NCI-H1048 (cell line): ENCODE measurements at places on chromosomes 12 and 14.

- no peak for DNase-seq
These were observed 481.5 kb downstream of the NPAS3 start for GRCh38 chr14:33420051-33420627.

GRCh38 chr12:51759695-51760094 is 88.8 kb downstream of the FIGNL2 start:
- DNase-seq: no peak

- DNase-seq: no peak
These were observed 373.5 kb downstream of the PAWR start for GRCh38 chr12:79317179-79317847.

DNA sequence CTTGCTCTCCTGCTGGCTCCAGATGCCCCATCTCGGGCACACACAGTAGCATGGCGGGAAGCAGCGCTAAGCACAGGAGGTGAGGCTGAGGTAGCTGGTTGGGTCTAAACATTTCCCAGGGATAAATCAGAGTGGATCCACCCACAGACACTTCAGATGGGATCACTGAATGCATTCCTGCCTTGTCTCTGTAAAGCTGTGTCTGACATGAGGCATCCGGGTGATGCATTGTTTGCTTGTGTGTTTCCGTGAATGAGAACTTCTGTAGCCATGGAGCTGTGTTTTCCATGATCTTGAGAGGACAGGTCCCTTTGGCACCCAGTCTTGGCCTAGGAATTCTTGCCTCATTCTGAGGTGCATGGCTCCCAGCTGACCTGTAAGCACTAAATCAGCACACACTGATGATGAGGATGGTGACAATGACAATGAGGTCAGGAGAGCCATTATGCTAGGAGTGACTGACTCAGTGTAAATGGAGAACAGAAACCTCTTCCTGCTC is 6.7 kb upstream of the KRT75 start:
- no peak for DNase-seq

DNA sequence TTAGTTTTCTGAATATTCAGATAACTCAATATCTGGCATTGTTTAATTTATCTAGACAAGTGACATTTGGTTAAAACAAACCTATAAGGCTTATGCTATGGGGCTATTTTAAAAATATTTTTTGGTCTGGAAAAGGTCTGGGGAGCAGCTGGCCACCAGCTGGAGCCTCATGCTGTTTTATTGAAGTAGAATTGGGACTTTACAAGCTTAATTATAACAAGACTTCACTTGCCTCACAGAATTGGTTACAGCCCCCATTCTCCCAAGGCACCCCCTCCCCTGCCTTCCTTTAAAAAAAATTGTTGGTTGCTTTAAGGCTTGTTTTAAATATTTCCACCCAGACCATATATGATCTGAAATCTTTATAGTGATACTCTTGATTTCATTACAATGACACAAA is 453.9 kb downstream of the ADAMTS20 start:
- DNase-seq: no peak

DNA sequence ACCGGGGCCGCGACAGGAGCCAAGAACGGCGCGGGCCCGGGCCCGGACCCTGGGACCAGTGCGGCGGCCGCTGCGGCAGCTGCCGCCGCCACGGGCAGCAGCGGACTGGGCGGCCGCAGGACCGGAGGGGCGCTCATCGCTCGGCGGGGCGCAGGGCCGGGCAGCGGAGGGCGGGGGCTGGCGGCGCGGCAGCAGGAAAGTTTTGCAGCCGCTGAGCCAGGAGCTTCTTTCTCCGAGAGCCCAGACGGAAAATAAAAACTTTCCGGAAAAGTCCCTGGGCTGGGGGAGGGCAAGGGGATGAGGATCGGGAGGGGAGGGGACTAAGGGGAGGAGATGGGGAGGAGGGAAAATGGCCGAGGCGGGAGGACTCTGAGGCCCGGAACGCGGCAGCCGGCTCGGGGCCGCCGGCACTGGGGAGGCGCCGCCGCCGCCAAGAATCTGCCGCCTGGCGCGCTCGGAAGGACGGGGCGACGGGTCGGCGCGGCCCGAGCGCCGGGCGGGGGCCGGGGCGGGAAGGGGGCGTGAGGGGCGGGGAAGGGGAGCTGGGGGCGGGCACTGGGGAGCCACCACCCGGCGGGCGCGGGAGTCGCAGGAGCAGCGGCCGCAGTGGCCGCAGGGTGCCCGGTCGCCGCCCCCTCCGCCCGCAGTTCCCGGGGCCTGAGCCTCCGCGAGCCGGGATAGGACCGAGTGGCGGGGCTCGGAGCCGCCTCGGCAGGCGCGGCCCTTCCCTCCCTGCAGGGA is at the start of gene PRKD1:
PRKD1 (minus strand) TSS at position 472 of the 741 bp plus-strand sequence.
- no peak for DNase-seq

- DNase-seq: no peak
These were observed 4.3 kb upstream of the REC8 start for GRCh38 chr14:24167469-24168114.

DNA sequence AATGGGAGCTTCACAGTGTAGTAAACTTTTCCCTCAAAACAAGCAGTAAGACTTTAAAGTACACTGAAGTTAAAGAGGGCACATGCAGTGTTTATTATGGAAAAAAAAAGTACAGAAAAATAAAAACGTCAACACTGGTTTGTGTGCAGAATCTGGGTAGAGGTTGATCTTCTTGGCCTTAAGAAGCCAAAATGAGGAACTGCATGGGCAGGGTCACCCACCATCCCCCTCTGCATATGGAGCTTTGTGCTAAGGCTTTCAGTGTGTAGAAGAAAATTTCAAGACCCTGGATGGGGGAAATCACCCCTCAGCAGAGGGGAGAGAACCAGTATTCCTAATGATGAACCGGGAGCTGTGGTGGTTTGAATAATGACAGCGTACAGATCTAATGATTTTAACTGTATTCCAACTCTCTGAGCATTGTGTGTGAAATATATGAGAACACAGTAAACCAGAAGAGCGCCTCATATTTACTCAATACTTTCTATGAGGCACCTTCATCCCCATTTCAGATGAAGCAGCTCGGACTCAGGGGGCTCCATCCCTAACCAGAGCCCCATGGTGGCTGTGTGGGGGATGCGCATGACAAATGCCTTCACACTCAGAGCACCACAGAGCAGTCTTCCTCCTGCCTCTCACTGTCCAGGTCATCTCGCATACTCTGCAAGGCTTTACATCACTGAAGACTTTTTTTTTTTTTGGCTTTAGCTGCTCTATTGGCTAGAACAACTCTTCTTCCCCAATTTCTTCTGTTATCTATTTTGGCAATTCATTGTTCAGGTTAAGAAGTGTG is 33.4 kb downstream of the ACADS start:
- no peak for DNase-seq

- no peak for DNase-seq
These were observed 1.6 kb downstream of the LTB4R start for GRCh38 chr14:24312736-24313507.

- DNase-seq: no peak
These were observed 36.7 kb downstream of the TBC1D15 start for GRCh38 chr12:71876137-71876799.

DNA sequence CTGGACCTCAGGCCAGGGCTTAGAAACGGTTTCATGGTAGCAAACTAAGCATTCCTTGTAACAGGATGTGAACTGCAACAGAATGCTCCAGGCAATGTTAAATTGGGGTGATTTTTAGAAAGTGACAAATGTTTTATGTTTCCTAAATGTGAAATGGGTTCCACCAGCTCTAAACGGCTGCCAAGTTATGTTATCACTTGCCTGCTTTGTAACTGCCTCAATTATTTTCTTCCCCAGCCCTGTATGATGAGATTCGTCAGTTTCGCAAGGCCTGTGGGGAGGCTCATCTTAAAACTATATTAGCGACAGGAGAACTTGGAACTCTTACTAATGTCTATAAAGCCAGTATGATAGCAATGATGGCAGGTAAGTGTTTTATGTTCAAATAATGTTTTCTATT is 70.9 kb downstream of the DERA start:
- DNase-seq: no peak

DNA sequence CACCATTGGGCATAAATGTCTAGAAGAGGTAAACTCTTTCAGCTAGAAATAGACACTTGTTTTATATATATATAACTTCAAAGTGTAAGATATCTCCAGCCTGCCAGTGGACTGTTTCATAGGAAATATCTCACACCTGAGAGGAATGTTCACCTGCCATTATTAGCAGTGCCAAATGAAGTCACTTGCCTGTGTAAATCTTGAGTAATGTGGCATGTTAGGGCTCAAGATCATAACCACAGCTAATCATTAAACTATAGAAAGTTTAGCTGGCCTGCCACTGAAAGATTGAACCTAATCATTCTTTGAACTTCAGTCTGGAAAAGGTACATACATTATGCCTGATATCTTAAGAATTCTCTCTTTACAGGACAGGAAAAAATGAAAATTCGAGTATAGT is 25.5 kb upstream of the KCNJ8 start:
- no peak for DNase-seq

DNA sequence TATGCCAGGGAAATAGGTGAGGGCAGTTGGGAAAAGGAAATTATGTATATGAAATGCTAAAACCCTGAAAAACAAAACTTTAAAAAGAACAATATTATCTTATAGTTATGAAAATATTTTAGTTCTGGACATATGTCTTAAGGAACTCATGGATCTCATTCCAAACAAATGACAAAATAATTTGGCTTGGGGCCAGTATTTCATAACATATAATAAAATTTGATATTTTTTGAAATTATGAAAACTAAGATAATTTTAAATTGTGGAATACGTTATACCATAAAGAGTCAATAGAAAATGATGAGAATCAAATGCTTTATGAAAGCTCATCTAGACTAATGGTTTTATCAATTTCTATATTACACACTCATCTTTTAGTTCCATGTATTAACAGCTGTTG is 173.8 kb upstream of the DCN start:
- no peak for DNase-seq

DNA sequence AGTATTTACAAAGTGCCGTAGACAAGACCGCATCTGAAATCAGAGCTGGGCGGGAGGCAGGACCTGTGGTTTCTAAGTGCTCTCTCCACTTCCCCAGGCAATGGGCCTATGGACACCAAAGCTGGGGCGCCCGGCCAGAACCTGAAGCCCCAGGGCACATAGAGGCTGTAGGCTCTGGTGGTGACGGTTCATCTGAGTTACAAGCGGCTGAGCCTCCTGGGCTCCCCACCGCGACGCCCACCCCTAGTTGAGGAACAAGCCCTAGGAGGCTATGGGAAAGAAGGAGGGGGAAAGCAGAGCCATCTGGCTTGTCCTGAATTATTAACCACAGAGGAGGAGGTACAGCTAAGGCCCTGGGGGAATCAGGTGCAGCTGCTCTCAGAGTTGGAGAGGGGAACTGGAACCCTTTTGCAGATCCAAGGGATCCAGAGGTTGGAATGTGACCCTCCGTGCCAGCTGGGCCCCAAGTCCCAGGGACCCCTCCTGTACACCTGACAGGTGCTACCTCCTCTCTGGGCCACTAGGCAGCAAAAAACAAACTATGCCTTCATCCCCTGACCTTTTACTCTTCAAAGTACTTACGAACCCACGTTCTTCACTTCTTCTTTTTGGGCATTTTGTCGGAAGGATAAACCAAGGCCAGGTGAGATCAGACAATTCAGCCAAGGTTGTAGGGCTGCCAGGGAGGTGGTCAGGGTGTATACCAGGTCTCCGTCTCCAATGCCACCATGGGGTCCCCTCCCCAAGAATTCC is 77.2 kb downstream of the ARL6IP4 start:
- no peak for DNase-seq

GRCh38 chr12:112843287-112843686 is 51.7 kb downstream of the RPH3A start:
- no peak for DNase-seq

- DNase-seq: no peak
These were observed 90.4 kb downstream of the MED13L start for GRCh38 chr12:116187151-116187511.

GRCh38 chr14:100304825-100305323 is 1.4 kb downstream of the SLC25A29 start:
- no peak for DNase-seq

DNA sequence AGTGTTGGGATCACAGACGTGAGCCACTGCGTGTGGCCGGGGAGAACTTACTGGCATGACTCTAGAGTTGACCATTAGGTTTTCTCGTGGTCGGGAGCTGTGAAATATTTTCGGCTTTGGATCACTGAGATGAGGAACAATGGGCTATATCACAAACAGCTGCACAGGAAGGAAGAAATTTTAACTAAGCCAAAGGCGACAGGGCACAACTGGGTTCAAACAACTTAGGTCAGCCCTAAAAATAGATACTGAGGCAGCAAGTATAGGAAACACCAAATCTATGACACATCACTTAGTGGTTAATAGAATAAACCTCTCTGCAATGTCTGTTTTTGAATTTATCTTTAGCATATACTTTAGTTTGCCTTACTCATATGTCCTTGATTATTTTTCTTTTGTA is 162.9 kb downstream of the LRIG3 start:
- DNase-seq: no peak

GRCh38 chr12:22118238-22118790 is 72.3 kb downstream of the CMAS start:
- no peak for DNase-seq

GRCh38 chr12:64742416-64742815 is 16.8 kb downstream of the GNS start:
- no peak for DNase-seq

DNA sequence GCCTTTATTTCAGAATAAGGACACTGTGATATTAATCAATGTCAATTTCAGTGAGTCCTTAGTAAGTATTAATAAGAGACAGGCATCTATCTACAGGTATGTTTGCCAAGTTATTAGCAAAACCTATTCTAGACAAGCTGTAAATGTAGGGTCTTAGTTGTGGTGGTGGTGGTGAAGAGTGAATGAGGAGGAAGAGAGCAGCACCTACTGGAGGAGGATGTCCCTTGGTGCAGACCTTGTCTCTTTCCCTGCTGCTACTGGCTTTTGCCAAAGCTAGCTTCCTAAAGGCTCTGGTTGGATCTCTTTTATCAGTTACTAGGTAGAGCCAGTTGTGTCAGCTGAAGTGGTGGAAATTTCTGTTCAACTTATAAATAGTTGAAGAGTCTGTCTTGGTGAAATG is 304.8 kb upstream of the ATP2B1 start:
- DNase-seq: no peak

GRCh38 chr12:105931762-105932570 is 206.8 kb downstream of the NUAK1 start:
- DNase-seq: no peak

DNA sequence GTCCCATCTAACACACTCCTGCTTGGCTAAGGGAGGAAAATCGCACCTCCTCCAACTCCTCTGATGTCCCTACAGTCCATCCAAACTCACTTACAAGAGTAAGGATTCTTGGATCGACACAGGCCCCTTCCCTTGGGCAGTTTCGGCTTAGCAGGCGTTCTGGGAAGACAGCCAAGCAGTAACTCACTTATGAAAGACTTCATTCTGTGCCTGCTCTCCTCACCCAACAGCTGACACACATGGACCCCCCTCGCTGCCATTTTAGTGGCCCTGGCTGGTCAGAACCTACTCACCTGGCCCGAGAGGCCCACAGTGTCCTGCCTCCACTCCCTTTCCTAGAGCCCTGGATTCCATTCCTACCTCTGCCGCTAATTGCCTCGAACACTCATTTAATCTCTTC is 52.3 kb upstream of the BCL2L14 start:
- peak; percentile 33 for DNase-seq
